ENCODE measurements at places on chromosomes 6 and 20.

DNA sequence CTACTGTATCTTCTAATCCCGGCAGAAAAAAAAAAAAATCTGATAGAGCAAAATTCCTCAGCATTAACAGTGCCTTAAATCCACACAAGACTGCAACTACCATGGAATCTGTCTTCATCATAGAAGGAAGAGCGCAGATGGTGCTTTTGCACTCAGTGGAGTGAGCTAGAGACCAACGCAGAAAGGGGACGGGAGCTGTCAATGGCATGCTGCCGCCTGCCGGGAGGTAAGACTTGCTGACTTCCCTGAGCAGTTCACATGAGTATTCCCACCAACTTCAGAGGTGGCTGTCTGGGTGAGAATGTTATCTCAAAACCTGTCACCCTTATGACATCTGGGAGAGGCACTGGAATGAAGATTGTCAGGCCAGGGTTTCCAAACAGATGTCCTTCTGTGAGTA is 35.6 kb downstream of the DZANK1 start:
- DNase-seq, result no peak

- no peak for DNase-seq
Measured at GRCh38 chr6:28789553-28790083, 134.2 kb downstream of the TRIM27 start.

- DNase-seq, result no peak
Measured at GRCh38 chr6:107805504-107805903, 18.6 kb downstream of the SCML4 start.

- no peak for DNase-seq
Measured at GRCh38 chr6:43761666-43762409, 8.2 kb upstream of the VEGFA start.

GRCh38 chr20:63248835-63249591 is 5.2 kb downstream of the NKAIN4 start:
- no peak for DNase-seq

GRCh38 chr20:56580226-56580625 is 47.2 kb downstream of the FAM209B start:
- DNase-seq, result no peak

GRCh38 chr6:5676701-5677100 is 330.0 kb downstream of the NRN1 start:
- no peak for DNase-seq

DNA sequence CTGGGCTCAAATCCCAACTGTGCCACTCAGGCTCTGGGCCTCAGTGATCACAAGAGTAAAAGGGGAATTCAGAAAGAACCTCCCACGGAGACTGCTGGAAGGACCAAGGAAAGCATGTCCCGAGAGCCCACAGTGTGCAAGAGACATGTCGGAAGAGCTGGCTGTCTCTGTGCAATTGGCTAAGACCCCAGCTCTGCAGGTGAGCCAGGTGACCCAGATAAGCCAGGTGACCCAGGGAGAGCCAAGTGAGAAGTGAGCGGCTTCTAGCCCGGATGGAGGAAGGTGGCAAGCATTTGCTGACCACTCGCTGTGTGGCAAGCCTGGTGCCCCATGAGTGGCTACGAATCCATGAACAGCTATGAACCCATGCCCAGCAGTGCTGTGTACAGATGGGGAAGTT is 59.1 kb downstream of the RIPOR3 start:
- DNase-seq, result no peak

DNA sequence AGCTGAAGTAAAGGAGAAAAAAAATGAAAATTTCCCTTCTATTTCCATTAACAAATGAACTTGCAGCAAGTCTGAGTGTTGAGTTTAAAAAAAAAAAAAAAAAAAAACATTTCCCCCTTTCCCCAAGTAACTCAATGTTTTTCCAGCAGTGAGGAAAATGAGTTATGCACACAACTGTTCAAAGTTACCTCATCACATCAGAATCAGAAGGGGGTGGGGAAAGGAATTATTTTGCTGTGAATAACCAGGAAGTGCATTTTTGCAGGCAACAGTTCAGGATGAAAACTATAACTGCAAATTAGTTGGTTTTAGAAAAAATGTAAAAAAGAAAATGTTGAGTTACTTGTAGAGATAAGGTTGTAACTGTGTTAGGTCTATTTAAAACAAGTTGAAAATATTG is 568.9 kb upstream of the CITED2 start:
- no peak for DNase-seq

GRCh38 chr20:49275636-49276035 is 2.2 kb downstream of the ZNFX1 start:
- no peak for DNase-seq

DNA sequence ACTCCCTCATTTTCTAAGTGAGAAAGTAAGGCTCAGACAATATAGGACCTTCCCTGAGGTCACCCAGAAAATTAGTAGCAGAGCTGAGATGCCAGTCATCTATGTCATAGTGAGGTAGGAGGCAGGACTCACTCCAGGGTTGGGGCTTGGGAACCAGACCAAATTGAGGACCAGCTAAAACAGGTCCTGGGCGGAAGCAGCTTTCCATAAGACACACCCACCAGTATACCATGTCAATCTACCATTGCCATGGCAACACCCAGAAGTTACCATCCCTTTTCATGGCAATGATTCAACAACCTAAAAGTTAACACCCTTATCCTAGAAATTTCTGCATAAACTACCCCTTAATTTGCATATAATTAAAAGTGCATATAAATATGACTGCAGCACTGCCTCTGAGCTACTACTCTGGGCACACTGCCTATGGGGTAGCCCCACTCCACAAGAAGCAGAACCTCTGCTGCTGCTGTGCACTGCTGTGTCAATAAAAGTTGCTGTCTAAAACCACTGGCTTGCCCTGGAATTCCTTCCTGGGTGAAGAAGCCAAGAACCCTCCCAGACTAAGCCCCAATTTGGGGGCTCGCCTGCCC is 30.3 kb upstream of the OCSTAMP start:
- no peak for DNase-seq

- DNase-seq, result no peak
Measured at GRCh38 chr6:33251395-33252012, 20.2 kb downstream of the VPS52 start.

All from activated CD4-positive, alpha-beta T cell treated with anti-CD3 and anti-CD28 coated beads for 1 hour (primary cell).